Stimulated activated CD4-positive, alpha-beta T cell treated with anti-CD3 and anti-CD28 coated beads, Interleukin-12 subunit alpha, Interleukin-12 subunit beta, amount 100 ng/mL, for 24 hours (primary cell): ENCODE measurements at places on chromosomes 7 and 10.

DNA sequence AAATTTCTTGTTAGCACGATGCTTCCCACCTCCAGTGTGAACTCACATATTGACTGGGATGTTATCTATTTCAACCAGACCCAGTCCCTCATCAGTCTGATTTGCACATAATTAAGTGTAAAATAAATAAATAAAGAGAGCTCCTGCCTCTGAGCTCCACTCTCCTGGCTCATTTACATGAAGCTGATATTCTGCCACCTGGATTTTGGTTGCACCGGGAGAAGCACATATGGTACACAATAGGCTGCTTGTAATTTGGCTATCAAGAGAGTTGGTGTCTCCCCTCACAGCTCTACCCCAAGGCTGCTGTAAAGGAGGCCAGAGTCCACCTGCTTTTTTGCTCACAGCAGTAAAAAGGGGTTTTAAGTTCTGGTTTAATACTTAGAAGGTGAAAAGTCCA, 610.5 kb downstream of the KCNMA1 start:
- DNase-seq: no peak

DNA sequence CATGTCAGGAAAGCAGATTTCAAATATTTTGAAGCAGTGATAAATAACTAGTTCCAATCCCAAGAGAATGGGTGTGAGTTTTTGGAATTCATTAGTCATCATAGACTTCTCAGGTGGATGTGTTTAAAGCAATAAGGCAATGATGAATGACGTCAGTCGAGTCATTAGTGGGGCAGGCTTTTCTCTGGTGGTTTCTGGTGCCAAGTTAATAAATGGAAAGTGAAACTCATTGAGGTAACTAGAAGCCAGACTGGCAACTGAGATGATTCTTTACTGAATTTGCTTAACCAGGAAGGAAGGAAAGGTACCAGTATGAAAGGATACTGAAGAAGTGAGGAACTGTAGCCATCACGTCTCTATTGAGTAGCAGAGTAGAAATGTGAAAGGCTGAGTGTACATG, 311.0 kb downstream of the GPAM start:
- DNase-seq: no peak

DNA sequence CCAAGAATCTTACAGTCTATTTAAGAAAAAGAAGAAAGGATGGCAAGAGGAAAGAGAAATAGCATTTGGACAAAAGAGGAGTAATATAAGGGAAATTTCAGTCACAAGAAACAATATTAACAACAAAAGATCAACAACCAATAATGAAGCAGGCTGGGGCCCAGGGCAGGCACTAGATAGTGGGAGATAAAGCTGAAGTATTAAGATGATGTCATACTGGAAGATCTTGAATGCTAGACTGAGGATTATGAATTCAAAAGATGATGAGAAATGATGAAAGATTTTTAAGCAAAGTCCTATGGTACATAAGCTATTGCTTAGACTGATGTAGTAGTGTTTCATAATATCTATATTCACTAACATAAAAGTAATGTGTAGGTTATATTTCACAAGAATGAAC, 51.8 kb upstream of the SPOCK2 start:
- DNase-seq: no peak

GRCh38 chr7:101234636-101235035, 3.0 kb downstream of the CLDN15 start:
- DNase-seq: no peak

GRCh38 chr7:20395511-20395910, 64.8 kb downstream of the ITGB8 start:
- no peak for DNase-seq

DNA sequence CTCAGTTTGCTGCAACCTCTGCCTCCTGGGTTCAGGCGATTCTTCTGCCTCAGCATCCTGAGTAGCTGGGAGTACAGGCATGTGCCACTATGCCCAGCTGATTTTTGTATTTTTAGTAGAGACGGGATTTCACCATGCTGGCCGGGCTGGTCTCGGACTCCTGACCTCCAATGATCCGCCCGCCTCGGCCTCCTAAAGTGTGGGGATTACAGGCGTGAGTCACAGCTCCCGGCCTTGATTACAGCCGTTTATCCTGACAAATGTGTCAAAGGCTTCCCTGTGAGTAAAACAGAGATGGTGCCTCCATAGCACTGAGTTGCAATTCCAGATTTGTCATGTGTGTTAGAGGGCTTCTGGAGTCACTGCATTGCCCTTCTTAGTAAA, 273.7 kb downstream of the CCDC3 start:
- no peak for DNase-seq

- no peak for DNase-seq
Observed at GRCh38 chr10:78905957-78906308, 162.8 kb upstream of the ZMIZ1 start.

DNA sequence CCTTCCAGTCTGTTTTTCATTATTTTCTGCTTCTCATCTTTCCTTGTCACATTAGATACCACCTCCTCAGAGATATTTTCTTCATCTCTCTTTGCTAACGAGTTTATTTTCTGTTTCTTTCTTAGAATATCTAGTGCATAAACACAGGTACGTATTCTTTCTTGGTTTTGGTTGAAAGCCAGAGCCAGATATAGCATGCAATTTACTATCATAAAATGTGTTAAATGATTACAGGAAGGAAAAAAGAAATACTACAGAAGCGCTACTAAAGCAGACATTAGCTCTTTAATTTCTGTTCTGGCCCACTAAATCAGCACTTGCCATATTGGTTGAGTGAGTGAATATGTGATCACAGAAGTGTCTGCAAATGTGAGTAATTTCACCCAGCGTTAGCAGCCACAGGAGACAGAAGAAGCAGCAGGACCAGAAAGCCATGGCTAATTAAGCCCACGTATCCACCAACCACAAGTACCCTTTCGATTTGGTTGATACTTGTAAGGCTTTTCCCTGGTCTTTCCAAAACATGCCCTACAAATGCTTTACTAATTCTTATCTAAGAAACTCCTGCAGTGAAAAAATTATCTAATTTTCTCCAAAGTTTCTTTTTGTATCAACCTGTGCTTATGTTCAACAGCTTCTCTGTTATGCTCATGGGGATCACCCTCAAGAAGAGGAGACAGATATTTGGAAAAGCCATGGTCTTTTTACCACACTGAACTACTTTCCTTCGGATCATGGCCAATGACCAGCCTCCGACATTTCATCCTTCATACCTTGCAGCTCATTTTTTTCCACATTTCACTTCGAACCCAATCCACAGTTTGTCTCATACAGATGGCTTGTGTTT, 23.1 kb upstream of the MACC1 start:
- no peak for DNase-seq

DNA sequence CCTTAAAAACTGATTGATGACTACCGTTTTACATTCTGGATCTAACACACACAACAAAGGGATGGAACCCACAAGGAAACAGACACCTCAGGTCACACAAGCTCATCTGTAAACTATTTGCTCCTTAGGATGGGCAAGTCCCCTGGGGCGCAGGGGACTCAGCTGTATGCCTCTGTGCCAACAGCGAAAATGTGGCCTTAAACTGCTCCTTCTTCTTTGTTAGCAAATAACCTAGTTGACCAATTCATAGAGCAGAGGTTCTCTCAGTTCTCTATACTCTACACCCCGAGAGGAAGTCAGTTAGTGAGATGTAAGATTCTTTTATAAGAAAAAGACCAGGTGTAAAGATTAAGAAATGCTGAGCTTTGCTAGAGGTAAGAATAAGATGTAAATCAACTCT, 181.9 kb upstream of the PRSS58 start:
- no peak for DNase-seq
